AG10803 (cell line): ENCODE measurements at places on chromosomes 1 and 21.
A peak's percentile ranks its signal among the peaks of the same experiment; 100 is the strongest.

DNA sequence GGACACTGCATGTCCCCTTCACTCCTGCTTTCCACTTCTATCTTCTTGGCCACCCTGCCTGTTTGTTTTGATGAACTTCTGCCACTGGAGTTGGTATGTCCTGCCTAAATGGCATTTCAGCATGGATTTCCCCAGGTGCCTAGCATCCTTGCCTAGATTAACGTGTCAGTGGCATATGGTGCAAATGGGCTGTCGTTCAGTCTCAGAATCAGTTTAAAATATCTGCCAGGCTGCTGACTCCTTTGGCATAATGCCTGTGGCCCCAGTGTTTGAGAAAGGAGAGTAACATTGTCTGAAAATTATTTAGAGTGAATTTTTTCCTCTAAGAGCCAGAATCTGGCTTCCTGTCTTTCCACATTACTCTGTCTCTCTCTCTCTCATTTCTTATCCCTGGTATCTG lies 64.9 kb upstream of the BARHL2 start:
- DNase-seq: no peak

DNA sequence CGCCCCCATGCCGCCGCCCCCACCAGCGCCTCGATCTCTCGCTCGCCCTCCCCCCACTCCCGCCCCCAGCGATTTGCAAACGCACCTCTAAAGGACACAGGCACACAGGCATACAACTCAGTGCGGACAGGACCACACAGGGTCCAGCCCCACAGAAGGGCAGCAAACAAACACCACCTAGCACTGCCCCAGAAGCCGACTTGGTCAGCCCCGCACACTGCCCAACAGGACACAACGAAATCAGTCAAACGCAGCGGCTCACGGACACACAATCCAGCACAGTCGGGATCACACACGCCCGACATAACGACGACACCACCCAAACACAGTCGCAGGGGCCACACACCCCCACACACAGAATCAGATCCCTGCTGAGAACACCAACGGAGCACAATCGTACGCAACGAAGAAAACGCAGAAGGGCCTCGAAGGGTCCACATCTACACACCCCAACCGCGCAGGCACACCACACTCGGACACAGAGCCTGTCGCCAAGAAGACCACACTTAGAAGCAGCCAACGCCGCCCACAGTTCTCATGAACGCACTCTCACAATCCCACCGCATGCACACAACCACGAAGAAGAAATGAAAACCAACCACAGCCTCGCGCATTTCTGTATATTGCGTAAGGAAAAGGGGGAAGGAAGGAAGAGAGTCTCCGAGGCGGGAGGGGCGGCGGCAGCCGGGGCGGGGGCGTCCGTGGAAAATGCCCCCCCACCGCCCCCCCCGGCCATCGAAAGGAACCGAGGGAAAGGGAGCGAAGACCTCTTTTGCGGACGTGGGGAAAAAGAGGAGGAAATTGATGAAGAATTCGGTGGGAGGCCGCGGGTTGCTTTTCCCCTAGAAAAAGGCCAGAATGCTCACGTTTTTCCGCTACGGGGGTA lies 481 bp downstream of the TAL1 start:
- peak; percentile 45 for DNase-seq

DNA sequence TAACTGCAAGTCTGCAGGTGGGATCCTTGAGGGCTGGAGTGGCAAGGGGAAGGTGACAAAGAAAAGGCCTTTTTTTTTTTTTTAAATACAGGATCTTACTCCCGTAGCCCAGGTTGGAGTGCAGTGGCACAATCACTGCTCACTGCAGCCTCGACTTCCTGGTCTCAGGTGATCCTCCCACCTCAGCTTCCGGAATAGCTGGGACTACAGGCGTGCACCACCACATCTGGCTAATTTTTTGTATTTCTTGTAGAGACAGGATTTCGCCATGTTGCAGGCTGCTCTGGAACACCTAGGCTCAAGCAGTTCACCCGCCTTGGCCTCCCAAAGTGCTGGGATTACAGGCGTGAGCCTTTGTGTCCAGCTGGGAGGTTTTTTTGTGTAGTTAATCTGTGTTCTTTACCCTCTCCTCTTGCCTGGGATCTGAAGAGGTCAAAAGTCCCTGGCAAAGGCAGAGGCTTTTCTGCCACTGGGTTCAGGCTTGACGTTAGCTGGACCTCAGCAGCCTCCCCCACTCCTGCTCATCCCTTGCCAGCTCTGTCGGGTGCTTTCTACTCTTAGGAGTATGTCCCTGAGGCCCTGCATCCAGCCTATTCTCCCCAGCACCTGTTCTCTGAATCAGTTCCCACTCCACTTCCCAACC lies 5.2 kb downstream of the IL6R start:
- DNase-seq: no peak

DNA sequence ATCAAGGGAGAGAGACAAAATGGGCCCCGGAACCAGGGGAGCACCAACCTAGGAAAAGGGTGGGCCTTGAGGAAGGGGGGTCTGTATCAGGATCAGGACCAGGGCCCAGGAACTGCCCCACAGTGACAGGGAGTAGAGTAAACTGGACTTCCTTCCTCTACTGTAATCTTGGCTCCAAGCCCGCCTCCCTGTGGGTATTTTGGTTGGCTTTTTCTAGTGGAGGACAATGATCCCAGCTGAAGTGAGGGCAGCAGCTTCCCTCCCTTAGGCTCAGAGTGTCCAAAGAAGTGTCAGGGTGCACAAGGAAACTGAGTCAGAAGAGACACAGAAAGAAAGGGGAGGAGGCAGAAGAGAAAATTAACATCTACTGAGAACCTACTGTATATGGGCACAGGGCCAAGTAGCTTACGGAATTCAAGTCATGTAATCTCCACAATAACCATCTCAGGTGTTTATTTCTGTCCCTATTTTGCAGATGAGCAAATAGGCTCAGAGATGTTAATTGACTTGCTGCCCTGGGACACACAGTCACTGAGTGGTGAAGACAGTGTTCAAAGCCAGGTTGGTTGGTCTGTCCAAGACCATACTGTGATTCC lies 4.8 kb downstream of the UBQLN4 start:
- DNase-seq: no peak

DNA sequence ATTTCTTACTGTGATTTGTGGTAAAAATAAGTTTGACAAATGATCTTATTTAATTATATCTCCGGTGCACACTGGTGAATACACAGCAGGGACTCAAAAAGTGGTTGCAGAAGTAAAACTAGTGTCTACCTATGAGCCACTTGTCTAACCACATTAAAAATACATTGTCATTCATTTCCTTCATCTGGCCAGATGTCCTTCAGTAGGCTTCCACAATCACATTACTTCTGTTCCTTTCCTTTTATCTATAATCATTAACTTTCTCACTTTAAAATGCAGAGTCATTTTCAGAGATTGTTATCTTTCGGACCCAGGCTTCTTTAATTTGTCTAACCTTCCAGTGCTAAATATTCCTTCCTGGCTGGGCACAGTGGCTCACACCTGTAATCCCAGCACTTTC lies 3.0 kb downstream of the RBBP5 start:
- no peak for DNase-seq

DNA sequence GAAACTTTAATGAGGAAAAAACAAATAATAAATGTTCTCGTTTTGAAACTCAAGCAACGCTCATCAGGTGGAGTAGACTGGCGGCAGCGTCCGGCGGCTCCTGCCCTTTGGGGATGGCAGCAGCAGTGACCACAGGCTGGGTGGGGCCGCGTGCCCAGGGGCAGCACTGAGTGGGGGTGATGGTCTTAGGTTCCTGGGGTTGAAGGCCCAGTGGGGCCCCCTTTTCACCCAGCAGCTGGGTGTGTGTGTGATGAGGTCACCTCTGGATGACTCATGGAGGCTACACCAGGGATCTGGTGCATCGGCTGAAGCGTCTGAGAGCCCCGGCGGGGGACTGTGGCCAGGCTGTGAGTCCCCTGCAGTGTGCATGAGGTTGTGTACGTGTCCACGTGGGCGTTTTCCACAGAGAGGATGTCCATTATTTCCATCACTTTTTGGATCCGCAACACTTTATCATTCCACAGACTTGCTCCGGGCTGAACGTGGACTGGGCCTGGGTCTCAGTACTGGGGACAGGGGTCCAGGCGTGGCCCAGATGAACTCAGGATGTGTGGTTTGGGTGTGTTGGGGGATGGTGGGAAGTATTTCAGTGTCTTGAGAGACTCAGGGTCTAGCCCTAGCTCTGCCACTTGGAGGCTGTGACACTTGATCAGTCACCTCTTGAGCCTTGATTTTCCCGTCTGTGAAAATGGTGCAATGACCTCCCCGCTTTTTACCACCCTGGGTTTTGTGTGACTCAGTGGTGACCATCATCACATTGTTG lies 25.6 kb downstream of the LDLRAP1 start:
- DNase-seq: peak; percentile 83

DNA sequence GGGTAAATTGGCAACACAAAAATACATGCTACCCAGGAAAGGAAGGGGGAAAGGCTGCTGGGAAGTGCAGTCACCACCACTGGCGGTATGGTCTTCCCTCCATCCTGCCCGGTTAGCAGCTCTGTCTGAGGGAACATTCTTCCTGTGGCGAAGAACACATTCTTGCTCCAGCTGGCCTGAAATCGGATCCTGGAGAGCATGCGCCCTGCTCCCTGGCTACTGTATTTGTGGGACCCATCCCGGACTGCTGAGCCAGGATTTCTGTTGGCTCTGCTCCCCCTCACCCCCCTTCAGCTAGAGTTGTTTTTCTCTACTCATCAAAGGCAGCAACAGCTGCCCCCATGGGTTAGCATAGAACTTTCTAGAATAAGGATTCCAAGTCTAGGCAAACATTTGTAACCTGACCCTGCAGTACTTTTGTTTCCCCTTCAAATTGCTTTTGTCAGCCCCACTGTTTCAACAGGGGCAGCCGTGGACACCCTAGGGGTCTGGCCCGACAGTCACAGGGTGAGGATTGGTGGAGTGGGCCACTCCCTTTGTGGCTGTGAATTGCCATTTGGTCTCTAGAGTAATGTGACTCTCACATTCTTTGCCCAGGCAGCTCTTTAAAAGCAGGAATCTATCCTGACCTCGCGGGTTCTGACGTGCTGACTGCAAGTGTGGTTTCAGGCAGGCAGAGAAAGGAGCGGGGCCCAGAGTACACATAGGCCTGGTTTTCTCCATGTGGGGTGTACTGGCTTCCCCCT lies 157.7 kb downstream of the TOMM20 start:
- peak; percentile 99 for DNase-seq

DNA sequence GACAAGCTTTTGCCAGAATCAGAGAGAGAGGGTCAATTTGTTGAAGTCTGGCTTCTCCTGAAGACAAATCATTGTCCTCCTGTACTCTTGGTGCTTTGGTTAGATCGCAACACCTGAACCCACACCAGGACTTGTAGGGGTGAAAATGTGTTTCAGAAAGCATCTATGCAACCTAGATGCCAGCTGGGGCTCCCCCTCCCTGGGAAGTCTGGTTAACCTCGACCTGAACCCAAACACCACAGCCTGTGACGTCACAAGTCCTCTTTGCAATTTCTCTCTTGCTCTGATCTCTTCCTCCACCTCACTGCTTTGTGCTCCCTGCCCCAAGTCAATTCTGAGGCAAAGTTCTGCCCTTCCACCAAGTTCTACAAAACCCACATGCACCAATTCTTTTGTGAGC lies 42.8 kb upstream of the USP24 start:
- no peak for DNase-seq

DNA sequence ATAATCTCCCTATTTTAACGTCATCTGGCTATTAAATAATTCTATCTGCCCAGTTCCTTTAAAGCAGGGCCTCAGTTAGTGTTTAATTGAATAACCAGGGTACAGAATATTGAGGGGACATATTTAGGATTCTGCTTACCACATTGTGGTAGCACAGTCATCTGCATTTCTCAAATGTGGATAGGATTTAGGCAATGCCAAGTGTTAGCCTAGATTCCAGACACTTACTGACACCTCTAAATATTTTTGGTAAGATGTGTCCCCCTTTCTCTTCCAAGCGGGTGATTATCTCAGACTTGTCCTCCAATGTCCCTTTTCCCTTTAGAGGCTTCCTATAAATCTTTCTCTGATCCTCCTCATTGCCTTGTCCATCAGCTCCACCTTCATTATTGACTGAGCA lies 160.8 kb upstream of the HOOK1 start:
- DNase-seq: peak; percentile 40

- no peak for DNase-seq
Measured at GRCh38 chr1:223776826-223777454, 64.6 kb downstream of the CAPN2 start.

DNA sequence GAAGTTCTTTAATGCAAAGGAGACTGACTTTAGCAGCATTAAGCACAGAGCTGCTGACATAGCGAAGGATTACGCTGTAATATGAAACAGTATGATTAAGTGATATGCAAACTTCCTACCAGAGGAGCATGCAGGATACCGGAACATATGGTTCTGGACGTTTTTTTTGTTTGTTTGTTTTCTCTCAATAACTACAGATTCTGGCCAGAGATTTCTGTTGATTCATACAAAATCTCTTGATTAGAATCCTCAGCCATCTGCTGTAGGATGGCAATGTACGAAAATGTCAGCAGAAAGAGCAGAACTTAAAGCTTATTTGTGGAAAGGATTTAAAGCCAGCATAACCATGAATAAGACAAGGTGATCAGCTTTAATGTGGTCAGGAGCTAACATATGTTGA lies 970.7 kb downstream of the KCNT2 start:
- DNase-seq: no peak

DNA sequence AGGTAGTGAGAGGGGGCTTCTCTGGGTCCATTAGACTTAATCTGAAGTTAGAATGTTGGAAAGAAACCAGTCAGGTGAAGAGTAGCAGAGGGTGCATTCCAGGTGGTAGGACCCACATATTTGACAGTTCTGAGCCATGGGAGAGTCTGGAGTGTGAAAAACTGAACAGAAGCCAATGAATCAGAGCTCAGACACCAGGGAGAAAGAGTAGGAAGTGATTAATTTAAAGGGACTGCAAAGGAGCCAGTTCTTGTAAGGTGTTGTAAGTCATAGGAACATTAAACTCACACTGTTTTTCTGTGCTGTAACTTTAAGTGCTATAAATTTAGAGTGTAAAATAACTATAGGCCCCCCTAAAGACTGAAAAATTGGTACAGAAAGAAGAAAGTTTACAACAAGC lies 5.9 kb upstream of the DHX9 start:
- no peak for DNase-seq

DNA sequence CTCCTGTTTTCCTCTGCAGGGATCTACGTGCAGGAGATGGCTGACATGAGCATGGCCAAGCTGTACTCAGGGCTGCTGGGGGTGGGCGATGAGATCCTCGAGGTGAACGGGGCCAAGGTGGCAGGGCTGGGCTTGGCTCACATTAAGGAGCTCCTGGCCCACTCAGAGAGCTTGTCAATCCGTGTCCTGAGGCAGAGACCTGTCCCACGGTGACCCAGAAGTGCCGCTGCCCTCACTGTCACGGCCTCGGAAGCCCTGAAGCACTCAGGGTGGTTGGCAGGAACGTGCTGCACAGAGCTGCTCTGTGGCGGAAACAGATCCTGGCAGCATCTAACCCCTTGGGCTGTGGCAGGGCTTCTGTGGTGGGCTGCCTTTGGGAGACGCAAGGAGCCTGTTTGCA lies 37.6 kb downstream of the KIAA1614 start:
- DNase-seq: no peak
